ENCODE measurements at places on chromosomes 13 and 19.

DNA sequence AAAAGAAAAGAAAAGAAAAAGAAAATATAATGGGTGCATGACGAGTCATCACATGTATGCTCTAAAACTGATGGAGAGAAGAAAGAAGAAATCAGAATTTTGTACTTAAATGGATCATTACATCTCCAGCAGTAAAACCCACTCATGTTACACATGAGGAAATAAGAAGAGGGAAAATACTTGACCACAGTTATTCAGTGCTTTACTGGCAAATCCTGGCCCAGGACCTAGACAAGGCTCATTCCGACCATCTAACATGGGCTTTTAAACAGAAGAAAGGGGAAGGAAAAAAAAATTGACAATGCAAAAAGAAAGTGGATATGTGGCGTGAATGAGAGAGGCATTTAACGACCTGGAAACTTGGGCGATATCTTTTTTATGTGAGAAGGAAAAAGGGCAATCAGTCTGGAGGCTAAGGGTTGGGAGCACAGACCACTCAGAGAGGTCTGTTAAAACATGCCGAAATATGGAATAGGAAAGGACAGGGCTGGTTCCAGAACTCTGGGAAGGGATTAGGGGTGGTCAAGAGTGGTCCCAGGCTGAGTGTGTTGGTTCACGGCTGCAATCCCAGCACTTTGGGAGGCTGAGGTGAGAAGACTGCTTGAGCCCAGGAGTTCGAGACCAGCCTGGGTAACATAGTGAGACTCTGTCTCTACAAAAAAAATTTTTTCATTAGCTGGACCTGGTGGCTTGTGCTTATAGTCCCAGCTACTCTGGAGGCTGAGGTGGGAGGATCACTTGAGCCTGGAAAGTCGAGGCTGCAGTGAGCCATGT lies 1.6 kb downstream of the SIGLECL1 start:
- no peak for DNase-seq

DNA sequence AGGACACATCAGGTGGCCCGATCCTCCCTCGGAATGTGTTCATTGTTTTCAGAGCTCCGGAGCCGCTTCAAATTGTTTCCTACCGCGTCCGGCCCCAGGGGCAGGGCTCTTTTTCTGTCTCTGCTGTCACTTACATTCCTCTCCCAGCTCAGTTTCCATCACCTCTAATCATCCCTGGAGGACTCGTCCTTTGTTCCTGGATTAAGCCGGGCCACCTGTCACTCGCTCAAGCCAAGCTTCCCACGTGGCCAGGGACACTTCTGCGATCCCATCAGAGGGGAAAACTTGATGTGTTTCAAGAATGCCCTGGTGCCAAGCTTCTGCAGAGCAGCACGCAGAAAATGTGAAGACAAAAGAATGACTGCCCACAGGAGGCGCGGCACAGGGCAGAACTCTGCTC lies 13.5 kb downstream of the IL17D start:
- DNase-seq, result no peak

- no peak for DNase-seq
Observed at GRCh38 chr13:50090211-50090610, 75.0 kb downstream of the KCNRG start.

DNA sequence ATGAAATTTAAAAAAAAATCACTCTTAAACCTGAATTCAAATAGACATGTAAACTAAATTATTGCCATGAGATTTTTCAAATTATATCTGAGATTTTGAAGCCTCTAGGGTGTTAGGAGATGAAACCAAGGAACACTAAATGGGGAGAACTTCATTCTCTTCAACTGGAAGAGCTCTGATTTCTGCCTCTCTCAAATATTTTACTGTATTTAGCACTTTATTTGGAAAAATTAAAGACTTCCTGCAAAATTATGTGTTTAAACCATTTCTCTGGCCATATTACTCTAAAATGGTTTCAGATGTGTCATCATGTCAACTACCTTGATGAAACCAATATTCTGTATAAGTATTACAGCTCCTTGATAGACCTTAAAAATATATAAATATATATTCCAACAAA lies 1571.6 kb upstream of the PRR20A start:
- DNase-seq, result no peak

GRCh38 chr13:59439776-59440428 lies 723.8 kb downstream of the DIAPH3 start:
- DNase-seq, result no peak

DNA sequence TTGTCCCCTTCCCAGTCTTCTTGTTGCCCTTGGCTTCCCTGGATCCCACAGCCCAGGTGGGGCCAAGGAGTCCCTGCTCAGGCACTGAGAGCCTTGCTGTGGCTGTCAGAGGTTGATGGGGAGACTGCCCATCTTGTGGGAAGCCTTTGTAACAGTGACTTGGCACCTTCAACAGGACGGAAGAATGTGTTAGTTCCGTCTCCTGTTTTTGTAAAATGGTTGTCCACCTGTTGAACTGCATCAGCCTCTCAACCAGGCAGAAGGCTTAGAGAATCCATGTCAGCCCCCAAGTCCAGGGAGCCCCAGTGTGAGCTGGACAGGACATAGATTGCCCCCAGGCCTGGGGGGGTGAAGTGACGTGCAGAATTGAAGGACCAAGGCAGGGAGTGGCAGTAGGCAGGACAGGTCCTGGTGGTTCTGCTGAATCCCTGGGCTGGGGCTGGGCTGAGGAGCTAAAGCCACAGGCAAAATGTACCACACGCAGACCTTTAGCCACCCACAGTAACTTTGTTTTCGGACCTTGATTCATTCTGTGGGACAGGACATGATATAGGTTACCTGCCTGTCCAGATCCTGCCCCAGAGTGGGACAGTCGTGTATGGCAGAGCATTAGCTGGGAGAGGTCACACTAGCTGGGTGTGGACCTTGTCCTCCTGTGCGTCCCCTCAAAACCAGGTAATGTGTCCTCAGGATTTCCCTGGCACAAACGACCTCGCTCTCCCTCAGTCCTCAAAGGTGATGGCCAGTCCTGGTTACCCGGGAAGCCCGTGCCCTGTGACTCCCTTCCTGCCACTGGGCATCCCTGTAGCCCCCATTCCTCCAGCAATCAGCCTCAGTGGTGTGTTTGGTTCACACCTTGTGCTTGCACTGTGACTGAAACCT lies 47.0 kb downstream of the GATAD2A start:
- DNase-seq, result no peak

DNA sequence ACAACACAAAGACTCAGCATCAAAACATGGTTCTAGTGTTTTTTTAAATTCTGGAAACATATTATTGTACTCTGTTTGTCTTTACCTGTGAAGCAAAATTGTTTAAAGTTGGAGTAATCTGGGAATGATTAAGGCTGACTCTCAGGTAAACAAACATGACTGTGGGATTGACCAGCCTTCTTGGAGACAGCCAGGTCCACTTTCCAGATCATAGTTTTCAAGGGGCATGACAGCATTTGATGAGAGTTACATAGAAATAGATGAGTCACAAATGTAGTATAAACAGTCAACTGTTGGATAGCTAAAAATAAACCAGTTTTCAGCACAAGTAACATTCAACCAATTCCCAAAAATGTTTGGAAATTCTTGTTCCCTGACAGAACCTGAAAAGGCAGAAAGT lies 1680.9 kb downstream of the OLFM4 start:
- no peak for DNase-seq

DNA sequence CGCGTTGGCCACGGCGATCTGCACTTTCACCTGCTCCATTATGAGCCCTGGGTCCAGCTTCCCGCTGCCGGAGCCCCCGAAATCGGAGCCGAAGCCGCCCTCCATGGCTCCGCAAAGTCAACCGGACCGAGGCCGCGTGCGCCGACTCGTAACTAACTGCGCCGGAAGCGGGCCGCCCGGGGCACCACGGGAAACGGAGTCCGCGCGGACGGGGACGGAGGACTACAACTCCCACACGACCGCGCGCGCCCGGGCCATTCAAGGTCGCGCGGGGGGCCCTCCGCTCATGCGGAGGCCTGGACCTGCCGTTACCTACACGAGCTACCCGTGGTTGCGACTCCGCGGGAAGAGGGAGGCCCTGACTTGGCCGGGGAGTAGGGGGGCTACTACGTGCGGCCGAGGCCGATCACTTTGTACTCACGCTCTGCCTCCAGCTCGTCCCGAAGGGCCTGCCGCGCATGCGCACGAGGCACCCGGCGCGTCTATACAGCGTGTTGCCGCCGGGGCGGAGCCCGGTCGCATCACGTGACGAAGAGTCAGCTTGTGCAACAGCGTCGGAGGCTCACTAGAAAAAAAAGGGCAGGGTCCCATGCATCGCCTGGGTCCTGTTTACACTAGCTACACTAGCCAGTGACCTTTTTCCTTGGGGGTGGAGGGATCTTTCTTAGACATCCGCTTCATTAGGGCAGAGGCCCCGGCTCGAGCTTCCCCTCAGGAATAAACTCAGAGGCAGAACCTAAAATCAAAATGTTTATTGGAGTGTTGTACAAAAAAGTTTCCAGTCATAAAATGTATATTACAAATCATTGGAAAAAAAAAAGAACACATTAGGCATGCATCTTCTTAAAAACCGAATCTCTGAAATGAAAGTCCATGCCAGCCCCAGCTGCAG lies at the start of gene TIMM13:
TSS of gene TIMM13 (minus strand) at position 158 of the 892 bp plus-strand sequence. CDS start at position 105, 53 bp downstream.
- DNase-seq, result peak; percentile 84

DNA sequence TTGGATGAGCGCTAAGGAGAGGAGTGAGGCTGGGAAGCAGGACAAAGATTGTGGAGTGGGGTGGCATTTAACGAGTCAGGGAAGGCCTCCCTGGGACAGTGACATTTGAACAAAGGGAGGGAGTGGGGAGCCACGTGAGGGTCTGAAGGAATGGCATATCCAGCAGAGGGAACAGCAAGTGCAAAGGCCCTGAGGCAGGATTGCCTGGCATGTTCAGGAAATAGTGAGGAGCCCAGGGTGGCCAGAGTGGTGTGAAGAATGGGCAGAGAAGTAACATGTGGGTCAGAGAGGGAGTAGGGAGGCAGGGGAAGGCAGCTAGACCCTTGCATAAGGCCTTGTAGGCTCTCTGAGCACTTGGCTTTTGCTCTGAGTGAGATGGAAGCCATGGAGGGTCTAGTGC lies 14.9 kb upstream of the PVR start:
- DNase-seq, result no peak

GRCh38 chr19:40286235-40286970 lies 1.3 kb upstream of the AKT2 start:
- DNase-seq, result no peak

GRCh38 chr19:32877977-32878745 lies 8.6 kb upstream of the SLC7A9 start:
- DNase-seq, result no peak

- DNase-seq, result no peak
Observed at GRCh38 chr19:11265785-11266236, 3.5 kb upstream of the DOCK6 start.

GRCh38 chr19:56538761-56539263 lies at the start of gene ZFP28:
ZFP28 (plus strand) TSS chr19:56538948; CDS start chr19:56539019, 71 bp downstream.
- no peak for DNase-seq

- no peak for DNase-seq
Observed at GRCh38 chr19:16259385-16260159, 61.9 kb downstream of the AP1M1 start.

- DNase-seq, result no peak
Observed at GRCh38 chr13:113049981-113050380, 55.6 kb upstream of the F7 start.

GRCh38 chr19:18464646-18465045 lies 26.7 kb upstream of the ISYNA1 start:
- DNase-seq, result peak; percentile 66

GRCh38 chr19:27972291-27973040 lies 1240.5 kb downstream of the UQCRFS1 start:
- DNase-seq, result peak; percentile 8

DNA sequence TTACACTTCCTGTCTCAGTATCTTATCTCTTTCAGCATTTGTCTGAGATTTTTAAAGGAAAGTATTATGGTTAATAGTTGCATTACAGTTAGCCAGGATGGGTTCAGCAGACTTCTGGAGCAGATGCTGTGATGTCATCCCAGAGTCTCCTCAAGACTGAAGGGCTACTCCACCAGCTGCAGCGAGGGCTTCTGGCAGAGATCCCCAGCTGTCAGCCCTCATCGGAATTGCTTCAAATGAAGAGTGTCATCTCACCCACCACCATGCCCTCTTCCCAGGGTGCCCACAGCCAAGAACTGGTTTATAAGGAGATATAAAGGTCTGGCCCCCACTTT lies 84.4 kb downstream of the FAM216B start:
- DNase-seq, result no peak

GRCh38 chr13:24865163-24865953 lies 101.4 kb downstream of the RNF17 start:
- DNase-seq, result no peak

DNA sequence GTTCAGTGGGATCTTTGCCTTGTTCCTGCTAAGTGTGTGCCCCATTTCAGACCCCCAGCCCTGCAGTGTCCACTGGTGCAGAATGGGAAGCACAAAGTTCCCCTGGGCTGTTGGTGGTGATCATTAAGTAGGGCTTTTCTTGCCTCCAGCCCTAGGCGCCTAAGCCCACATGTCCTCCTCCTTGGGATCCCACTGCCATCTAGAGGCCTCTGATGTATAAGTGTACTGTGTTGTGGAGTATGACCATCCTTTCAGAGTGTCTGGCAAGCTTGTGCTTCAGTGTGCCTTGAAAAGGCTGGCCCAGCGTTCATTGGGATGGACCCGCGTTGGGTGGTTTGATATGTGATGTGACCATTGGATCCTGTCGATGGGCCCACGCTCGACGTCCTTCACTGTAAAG lies 71.2 kb downstream of the WASF3 start:
- DNase-seq, result no peak

- DNase-seq, result no peak
Observed at GRCh38 chr19:23802290-23802689, 43.6 kb upstream of the ZNF681 start.

DNA sequence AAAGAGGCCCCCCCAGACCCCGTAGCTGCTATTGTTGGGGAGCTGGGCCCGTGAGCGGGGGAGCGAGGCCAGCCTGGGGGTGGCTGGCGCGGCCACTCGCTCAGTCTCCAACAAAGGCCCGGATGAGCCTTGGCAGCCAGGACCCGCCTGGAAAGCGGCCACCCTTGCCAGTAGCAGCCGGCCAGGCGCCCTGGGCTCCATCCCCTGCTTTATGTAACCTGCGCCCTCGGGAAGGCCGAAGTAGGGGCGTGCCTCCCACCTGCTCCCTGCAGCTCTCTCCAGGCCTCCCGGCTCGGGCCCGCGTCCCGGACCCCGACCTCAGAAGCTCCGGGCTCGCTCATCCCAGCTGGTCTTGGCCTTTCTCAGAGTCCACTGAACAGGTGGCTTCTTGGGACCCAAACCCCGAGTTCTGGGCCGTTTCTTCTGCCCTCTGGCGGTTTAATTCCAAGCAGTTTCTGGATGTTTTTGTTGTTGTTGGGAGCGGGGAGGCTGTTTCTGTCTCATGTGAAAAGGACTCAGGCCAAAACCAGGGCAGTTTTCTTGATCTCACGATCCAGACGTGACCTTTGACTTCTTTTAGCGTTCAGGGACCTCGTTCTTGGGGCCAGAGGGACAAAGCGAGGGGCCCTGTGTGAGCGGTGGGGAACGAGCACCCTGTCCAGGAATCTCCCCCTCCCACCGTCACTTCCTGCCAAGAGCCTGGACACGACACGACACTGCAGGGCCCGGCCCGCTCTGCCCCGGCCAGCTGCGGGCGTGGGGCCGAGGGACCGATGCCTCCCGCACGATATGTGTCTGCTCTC lies 1.2 kb downstream of the CDC34 start:
- DNase-seq, result no peak

DNA sequence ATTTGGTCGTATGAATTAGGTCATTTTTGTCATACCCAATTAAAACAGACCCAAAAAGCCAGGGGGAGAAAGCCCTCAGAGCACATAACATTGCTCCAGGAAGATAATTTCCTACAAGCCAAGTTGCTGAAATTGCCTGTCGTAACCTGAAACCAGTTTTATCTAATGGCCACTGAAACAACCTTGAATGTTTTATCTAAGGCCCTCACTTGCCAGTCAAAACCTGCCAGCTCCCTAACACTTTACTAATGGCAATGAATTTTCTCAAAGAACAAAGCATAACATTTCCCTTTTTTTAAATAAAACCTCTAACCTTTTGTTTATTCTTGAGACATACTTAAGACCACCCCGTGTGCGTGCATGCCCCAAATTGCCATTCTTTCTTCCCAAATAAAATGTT lies 496.2 kb upstream of the KLHL1 start:
- no peak for DNase-seq

Measured in skeletal muscle cell (primary cell).